Fibroblast of the conjunctiva (primary cell): ENCODE measurements at places on chromosomes 12 and 14.
A peak's percentile ranks its signal among the peaks of the same experiment; 100 is the strongest.

DNA sequence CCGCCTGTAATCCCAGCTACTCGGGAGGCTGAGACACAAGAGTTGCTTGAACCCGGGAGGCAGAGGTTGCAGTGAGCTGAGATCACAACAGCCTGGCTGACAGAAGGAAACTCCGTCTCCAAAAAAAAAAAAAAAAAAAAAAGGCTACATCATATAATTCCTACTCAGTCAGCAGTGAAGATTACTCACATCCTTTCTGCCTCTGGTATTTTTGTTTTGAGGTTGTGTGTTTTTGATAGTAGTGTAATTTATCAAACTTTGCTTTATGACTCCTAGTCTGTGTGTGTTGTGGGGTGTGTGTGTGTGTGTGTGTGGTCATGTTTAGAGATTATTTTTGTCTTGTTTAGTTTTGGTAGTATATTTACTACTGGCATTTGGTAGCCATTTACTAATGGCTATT, 29.8 kb upstream of the DLGAP5 start:
- no peak for DNase-seq

DNA sequence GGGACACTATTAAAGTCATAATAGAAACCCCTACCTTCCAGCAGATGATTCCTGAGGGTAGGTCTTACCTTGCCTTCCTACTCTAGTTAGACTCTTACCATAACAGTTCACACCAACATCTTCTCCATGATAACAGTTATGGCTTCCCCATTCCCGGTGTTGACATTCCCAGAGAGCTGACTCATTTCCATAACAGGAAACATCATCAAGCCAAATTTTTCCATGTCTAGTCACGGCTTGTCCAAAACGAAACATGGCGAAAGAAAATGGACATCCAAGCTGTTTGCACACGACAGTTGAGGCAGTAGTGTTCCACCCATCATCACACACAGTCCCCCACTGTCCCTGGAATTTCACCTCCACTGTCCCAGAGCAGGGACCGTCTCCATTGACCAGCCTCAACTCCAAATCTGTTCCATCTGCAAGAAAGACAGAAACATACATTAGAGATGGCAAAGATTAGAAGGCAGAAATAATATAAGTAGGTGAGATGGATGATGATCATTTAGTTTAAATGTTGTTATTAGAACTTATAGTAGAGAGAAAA, 10.6 kb downstream of the CD163L1 start:
- DNase-seq: no peak

DNA sequence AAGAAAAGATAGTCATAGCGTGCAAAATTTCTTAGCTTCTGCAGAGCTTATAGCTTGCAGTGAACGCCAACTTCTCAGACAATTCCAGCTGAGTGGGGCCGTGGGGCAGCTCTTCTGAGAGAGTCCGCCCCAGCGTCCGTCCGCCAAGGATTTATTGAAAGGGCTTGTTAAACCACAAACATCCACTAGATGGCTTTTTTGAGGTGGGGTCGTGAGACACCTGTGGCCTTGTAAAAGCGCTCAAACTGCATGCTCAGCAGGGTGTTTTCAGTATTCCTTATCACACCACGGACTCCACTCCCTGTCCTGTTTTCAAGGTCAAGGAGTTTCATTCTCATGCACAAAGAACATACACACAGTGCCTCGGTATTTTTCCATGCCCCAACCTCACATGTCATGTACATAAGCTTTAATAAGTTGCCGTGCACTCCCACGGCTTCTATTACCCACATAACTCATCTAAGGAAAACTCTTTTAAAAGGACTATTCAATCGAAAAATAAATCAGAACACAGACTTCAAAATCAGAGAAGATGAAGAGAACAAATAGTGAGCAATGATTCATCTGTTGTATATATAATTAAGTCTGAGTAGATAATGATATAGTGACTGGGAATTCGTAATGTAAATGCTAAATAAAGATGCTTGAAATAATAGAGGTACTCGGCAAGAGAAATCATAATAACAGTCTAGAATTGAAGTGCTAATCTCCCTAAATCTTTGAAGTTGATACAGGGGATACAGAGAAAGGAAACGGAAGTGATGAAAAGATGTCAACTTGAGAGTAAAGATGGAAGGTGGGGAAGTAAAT, 46.7 kb downstream of the WBP11 start:
- DNase-seq: no peak

- no peak for DNase-seq
Measured at GRCh38 chr14:21384494-21384851, 654 bp upstream of the SUPT16H start.

- peak; percentile 63 for DNase-seq
Measured at GRCh38 chr12:52032446-52032803, 18.8 kb upstream of the NR4A1 start.

DNA sequence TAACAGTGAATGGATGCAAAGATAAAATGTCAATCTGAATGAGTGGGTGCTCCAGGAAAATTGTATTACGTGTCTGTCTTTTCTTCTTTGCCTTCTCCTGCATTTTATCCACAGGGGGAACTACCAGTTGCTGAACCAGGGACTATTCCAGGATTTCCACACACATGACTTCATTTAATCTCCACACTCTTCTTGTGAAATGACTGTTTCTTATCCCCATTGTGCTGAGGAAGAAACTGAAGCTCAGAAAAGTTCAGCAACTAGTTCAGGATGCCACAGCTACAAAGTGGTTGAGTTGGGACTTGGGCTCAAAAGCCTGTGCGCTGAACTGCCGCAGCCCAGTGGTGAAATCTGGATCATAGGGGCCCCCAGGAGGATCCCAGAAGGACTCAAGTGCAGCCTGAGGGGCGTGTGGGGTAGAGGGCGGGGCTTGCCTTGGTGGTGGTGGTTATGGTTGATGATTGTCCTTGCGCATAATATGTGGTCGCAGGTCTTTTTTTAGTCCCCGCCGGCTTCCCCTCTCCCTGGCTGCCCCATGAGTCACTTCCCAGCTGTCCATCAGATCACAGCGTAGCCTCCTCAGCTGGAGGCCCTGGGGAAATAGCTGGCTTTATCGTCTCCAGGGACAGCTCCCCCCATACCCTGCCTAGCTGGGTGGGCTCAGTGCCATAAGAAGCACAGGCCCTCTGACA, 235.2 kb upstream of the CRY1 start:
- no peak for DNase-seq

DNA sequence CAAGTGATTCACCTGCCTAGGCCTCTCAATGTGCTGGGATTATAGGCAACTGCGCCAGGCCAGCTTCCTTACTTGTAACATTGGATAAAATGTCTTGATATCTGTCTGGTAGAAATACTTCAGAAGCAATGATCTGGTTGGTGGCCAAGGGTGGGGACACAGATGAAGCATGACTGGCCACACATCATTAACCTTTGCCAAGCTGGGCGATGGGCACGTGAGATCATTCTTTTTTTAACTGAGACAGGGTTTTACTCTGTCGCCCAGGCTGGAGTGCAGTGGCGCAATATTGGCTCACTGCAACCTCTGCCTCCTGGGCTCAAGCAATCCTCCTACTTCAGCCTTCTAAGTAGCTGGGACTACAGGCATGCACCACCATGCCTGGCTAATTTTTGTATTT, 31.1 kb downstream of the PLEKHH1 start:
- DNase-seq: no peak

DNA sequence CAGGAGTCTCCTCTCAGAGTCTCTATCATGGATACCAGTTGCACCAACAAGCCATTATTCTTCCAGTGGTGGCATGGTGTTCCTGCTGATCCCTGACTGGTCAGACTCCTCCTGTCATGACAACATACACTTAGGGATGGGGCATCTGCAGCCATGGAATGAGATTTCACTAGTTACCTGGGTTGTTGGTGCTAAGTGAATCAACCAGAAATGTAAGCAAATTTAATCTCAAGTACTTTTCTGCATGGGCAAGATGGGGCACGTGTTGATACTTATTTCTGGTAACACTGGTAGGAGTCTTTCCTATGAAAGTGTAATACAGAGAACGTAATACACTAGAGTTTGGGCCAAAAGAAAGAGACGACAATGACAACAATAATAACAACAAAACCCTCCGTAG, 211.5 kb upstream of the FOXN3 start:
- DNase-seq: no peak

DNA sequence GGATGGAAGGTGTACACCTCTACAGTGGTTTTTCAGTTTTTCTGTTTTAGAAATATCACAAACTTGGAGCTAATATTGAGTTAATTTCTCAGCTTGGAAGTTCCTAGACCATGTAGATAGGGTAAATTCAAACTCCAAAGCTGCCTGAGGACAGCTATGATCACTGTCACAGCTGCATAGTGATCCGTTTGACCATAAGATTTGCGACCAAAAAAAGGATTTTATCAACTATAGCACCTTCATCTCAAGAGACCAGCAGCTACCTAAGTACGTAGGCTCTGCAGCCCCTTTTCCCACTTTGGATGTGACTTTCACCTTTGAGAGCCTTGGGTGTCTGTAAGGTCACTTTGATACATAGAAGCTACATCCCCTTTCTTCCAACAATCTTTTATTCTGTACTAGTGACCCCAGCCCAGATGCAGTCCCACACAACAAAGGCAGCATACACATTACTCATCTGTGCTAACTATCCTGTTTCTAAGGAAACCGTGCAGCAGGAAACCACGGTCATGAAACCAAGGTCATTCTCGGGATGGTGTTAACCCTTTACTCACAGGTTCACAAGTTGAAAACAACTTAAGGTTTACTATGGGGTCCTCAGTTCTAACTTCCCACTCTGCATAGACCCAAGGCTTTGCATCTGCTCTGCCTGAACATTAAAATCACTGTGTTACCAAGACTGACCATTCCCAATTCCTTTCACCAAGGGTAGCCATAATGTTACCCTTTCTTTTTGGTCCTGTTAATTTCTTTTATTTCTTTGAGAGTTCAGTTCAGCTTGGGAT, 75.4 kb downstream of the IFT81 start:
- DNase-seq: peak; percentile 61

GRCh38 chr14:74908861-74909341, 14.2 kb downstream of the RPS6KL1 start:
- DNase-seq: no peak

DNA sequence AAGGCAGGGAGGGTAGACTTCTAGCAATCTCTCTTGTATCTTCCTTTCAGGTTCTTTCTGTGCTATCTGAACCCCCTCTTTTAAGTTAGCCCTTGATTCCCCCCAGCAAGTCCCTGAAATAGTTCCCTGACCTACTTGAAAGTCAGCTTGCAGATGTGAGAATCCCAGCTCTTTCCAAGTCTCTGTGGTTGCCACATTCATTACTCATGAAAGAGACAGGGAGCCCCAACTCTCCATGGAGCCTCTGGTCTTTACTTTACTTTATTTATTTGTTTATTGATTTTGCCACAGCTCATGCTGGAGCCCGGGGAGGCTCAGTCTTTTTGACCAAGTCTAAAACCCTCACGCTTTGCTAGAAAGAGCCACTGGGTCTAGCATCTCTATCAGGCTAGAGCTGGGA, 193.6 kb upstream of the FAR2 start:
- no peak for DNase-seq

- peak; percentile 90 for DNase-seq
Measured at GRCh38 chr12:94074980-94075629, 73.3 kb upstream of the PLXNC1 start.

DNA sequence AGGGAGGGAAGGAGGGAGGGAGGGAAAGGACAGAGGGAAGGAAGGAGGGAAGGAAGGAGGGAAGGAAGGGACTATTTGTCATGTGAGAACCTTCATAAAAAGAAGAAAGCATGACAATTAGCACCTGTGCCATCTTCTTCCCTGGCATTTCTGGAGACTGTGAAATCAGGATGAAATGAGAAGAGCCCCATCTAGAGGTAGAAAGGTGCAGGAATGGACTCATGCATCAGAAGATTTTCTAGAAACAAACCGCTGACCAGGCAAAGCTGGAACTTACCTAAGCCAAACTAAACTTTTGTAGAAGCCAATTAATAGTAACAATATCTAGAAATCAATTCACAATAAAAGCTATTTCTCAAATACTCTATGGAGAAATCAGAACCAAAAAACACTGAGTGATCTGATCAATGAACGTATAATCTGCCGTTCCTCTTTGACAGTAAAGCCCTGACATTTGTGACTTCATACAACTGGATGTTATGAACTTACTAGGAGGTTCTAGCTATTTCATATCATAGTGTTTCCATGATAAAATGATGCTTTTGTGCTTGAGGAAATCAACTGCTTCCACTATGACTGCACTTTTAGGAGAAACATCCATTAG, 24.4 kb upstream of the CRACR2A start:
- DNase-seq: no peak

DNA sequence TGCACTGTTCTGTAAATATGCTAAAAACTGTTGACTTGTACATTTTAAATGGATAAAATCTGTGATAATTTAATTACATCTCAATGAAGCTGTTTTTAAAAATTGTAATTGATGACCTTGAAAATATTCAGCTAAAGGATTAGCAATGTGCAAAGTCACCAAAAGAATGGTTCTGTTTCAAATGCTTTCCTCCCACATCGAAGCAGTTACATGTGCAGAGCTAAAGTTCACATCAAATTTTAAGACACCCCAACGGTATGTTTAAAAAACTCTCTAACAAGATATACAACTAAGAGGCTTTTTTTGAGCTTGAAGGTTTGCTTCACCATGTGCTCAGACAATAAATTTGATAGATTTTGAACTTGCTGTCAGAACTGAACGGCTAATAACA, 114.6 kb upstream of the KRAS start:
- no peak for DNase-seq

DNA sequence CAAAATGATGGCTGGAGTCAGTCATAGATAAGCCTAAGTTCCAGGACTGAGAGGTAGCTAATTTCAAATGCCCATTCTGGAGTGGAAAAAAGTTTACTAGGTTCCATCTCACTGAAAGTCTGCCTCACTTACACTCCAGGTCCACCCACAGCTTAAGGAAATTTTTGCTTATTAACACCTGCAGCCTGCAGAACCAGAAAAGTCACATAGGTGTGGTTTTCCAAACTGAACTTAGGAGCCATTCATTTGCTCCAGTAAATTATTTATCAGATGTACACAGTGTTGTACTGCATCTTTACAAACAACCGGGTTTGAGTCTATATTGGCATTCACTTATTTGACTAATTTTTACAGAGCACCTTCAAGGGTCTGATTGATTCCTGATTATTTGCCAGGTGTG, 157.4 kb upstream of the ARID2 start:
- DNase-seq: no peak

DNA sequence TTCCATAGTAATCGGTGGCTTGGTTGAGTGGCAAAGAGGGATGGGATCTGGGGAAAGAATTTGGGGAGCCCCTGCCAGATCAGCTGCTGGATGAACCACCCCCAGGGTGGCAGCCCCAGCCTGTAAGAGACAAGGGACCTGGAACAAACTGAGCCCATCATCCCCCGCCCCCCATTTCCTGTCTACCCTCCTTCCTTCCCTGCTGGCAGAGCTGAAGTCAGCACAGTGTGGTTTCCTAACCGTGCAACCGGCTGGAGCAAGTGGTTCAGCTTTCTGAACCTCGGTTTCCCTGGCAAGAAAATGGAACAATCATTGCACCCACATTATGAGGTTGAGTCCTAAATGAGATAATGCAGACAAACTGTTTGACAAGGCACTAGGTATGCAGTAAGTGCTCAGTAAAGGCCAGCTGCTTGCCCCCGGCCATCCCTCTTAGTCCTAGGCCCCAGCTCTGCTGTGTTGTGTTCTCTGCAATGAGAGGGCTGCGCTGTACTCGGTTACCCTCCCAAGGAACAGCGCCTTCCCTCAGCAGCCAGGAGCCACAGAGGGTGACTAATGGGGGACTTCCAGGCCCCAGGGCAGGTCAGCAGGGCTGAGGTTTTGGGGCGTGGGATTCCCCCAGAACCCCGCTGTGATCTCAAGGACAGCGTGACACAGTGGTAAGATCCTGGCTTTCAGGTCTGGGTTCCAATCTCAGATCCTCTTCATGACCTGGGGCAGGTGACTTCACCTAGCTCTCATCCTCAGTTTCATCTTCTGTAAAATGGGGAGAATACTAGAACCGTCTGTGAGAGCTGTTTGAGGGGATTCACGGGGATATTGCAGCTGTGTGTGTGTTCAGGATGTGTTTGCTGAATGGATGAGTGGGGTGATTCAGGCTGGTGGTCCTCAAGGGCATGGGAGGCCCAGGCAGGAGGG, 16.5 kb downstream of the SELPLG start:
- DNase-seq: no peak
